ENCODE measurements at places on chromosomes 12 and 14.

GRCh38 chr14:48725051-48725734 is 861.0 kb downstream of the RPS29 start:
- DNase-seq, result no peak

- no peak for DNase-seq
These were observed 3.8 kb downstream of the TAS2R20 start for GRCh38 chr12:10994307-10994706.

DNA sequence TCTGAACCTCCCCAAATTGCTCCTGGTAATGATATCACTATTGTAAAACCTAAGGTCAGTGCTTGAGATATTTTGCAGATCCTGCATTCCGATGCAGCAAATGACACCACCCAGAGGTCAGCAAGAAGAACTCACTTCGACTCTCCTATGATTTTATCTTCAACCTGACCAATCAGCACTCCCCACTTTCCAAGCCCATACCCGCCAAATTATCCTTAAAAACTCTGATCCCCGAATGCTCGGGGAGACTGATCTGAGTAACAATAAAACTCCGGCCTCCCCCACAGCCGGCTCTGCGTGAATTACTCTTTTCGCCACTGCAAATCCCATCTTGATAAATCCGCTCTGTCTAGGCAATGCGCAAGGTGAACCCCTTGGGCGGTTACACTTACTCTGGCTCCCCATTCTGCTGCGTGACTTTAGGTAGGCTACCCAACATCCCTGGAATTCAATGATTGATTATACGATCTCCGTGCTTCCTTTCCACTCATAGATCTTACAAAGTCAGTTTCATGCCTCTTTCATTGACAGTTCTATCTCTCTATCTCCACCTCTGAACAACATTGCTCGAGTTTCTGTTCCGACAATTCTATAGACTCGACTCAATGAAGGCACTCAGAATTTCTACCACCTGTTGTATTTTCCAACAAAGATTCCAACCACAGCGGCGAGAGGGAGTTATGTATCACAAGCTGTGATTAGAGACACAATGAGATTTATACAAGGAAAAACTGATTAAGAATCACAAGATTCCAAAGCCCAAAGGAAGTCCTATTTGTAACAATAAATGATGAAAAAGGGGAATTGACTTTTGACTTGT is 939 bp downstream of the NPC2 start:
- no peak for DNase-seq

- no peak for DNase-seq
These were observed 8.5 kb downstream of the SLC17A8 start for GRCh38 chr12:100365411-100365810.

DNA sequence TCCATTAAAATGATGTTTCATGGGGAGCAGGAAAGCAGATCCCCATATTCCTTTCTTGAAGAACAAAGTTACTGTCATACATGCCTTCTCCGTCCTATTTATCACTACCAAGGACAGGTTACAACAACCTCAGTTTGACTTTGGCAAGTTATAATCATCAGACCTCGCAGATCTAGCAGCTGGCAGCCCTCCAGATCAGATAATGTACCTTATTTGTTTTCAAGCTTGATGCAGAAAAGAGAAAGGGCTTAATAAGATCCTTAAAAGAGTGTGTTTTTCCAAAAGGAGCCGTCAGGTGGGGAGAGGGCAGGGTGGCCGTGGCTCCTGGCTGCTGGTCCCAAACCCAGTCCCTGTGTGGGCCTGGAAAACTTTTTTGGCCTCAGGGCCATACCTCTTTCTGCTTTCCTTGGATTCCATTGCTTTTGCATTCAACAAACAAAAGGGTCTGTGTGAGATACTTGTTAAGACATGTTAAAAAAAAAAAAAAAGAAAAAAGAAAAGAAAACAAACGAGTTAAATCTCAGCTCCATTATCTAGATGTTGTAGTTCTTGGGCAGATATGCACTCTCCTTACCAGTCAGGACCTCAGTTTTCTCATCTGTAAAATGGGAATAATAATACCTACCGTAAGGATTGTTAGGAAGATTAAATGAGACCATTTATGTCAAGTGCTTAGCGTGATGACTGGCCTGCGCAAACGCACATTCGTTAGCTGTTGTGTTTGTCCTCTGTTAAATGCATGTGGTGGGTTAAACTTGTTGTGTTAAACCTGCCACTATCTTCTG is 64.6 kb downstream of the B4GALNT3 start:
- no peak for DNase-seq

- no peak for DNase-seq
These were observed 91.4 kb upstream of the FLRT2 start for GRCh38 chr14:85438481-85438942.

DNA sequence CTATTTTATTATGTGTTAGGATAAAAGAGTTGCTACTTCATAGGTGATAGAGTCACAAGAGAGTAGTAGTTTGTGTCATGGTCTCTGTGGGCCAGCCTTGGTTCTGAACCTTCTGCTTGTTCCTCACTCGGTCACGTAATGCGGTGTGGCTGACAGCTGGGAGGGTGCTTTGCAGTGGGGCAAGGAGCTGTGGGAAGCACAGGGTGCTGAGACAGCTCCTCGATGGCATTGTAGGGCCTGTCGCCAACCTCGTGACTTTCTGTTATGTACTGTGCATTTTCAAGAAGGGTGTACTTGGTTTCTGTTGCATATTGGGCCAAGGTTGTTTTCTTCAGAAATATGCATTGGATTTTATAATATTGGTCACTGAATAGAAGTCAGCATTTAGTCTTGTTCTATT is 61.3 kb upstream of the RD3L start:
- DNase-seq, result no peak

DNA sequence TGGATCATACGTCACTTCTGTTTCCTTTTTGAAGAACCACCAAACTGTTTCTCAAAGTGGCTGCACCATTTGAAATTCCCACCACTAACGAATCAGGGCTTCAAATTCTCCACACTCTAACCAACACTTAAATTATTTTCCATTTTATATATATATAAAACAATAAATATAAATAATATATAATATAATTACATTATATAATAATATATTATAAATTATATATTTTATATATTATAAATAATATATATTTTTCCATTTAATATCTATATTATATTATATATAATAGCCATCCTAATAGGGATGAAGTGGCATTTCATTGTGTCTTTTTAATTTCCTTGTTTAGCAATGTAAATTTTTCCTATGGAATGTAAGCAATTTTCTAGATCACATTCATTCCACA is 24.6 kb upstream of the CIT start:
- no peak for DNase-seq

- DNase-seq, result no peak
These were observed 107.4 kb downstream of the VCPKMT start for GRCh38 chr14:50008974-50009373.

DNA sequence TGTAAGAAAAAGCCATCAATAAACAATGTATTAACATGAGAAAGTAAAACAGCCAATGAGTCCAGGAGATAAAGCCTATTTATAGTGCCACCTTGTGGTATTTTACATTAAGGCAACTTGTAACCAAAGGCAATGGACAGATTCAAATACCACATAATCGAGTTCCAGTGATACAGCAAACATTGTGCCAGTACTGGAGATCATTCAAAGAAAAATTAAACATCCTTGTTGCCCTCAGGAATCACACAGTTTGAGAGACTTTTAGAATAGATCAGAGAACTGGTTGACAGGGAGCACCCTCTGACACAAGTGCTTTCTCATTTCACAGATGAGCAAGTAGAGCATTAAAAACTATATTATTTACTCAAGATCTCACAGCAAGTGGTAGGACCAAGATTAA is 98.1 kb downstream of the DDHD1 start:
- peak; percentile 55 for DNase-seq

DNA sequence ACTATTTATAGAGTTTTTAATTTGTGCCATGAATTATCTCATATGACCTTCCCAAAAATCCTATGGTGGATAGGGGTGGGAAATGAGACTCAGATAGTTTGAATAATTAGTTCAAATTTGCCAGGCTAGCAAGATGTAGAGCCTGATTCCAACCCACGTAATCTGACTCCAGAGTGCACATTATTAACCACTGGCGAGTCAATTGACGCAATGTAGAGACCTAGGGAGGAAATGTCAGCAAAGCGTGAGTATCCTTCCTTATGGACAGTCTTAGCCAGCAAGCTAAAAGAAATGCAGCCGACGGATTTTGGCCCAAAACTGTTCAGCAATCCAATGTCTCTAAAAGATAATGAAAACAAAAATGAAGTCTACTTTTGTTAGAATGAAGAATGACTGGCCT is 193.3 kb upstream of the KRR1 start:
- DNase-seq, result no peak

- DNase-seq, result no peak
These were observed 98.6 kb downstream of the TAOK3 start for GRCh38 chr12:118274066-118274465.

GRCh38 chr14:34018564-34019244 is 67.8 kb upstream of the EGLN3 start:
- no peak for DNase-seq

DNA sequence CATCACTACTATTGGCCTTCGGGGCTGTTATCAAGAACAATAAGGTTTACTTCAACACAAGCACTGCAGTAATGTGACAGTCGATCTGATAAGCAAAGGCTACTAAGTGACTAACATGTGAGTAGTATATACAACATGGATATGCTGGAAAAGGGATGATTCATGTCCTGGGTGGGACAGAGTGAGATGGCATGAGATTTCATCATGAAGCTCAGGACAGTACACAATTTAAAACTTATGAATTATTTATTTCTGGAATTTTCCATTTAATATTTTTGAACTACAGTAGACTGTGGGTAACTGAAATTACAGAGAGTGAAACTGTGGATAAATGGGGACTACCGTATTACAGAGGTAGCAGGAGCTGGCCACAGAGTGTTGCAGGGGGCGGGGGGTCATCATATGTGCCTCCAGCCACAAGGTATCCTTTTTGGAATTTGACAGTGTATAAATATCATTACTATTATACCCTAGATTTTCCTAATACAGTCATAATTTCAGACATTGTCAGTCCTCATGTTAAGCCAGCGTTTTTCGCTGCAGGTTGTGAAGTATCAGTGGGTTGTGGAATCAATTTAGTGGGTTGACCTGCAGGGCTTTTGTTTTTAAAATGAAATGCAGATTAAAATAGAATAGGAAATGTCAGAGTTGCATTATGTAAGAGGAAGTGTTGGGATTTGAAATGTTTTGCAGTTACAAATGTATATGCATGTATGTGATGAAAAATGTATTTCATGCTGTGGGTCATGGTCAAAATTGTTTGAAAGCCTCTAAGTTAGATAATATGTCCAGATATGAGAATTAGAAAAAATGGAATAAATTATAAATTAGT is 148.0 kb upstream of the NUDT4 start:
- no peak for DNase-seq

- DNase-seq, result no peak
These were observed 16.2 kb downstream of the CDK17 start for GRCh38 chr12:96383991-96384390.

- no peak for DNase-seq
These were observed 161.9 kb upstream of the WSCD2 start for GRCh38 chr12:107967170-107967569.

DNA sequence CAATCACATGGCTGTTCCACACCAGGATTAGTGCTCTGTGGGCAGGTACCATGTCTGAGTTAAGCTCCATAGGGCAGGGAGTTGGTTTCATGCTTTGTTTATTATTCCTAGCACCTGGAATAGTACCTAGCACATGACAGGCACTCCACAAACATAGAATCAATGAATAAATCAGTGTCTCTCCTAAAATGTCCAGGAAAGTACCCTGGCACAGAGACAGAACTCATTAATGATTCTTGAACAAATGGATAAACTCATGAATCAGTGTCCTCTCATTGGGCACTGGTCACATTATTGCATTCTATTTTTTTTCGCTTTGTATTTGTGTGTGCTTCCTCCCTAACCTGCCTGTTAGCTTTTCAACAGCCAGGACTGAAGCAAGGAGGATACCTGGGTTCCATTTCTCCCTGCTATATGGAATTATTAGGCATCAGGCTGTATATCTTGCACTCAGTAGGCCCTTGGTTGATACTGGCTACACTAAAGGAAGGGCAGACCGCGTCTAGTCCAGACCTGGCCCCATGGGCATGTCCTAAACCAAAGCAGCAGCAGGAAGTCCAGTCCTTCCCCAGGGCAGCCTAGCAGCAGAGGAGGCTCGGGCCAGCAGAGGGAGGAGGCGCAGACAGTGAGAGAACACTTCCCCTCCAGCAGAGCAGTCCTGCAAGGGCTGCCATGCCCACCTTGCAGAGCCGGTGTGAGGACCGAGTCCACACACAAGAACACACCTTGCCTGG is 18.4 kb downstream of the HDAC7 start:
- no peak for DNase-seq

GRCh38 chr14:84108746-84109457 is 1421.0 kb upstream of the FLRT2 start:
- DNase-seq, result no peak

- no peak for DNase-seq
These were observed 6.1 kb downstream of the ABCD2 start for GRCh38 chr12:39613525-39613924.

DNA sequence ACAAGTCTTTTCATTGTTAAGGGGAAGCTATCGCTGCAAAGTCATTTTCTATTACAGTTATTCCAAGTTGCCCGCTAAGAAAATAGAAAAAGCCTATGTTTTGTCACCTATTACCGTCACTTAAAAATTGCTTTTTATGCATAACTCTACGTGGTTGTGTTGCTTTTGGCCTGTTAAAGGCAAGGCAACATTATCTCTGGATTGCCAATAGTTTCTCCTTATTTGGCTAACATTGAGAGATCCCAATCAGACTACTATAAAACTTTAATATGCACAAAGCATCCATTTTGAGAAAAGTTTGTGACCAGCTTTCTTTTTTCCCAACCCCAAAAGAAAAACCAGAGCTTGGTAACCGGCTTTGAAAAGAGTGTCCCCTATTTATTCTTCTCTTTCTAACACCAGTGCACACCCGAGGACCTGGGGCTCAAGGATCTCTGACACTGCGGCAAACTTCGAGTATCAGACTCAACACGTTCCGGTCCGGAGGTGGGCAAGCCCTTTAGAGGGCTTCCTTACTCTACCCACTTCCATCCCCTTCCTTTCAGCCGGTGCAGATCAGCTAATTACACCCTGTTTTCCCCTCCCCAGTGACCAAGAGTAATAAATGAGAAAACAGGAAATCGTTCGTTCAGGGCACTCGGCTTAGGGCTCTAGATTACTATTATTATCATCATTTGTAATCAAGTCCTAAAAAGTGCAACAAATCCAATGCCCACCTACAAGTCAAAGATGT is 1.2 kb downstream of the PPP1R12A start:
- peak; percentile 22 for DNase-seq

DNA sequence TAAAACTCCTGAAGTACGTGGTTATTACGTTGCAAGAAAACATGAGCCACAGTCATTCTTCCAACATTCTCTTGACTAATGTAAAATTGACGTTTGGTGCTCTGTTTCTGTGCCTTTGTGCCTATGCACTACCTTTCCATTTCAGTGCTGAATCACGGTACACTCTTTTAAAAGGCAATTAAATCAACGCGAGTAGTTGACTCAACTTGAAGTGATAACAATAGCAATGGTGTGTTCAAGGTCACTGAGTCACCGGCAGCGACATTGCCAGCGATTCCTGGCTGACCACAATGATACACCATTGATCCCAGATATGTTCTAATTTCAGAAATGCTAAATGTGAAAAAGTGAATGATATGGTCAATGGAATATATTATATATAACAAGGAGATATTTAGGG is 17.8 kb downstream of the AK7 start:
- no peak for DNase-seq

GRCh38 chr12:6532927-6533652 is 1.2 kb upstream of the GAPDH start:
- DNase-seq, result peak; percentile 78

Measured in NCI-H345 (cell line).